ENCODE measurements at places on chromosomes 16 and 17.

- no peak for DNase-seq
These were observed 66.4 kb downstream of the CDK5R1 start for GRCh38 chr17:32553168-32553567.

GRCh38 chr16:86575754-86576557, 2.4 kb upstream of the FOXL1 start:
- DNase-seq: no peak

DNA sequence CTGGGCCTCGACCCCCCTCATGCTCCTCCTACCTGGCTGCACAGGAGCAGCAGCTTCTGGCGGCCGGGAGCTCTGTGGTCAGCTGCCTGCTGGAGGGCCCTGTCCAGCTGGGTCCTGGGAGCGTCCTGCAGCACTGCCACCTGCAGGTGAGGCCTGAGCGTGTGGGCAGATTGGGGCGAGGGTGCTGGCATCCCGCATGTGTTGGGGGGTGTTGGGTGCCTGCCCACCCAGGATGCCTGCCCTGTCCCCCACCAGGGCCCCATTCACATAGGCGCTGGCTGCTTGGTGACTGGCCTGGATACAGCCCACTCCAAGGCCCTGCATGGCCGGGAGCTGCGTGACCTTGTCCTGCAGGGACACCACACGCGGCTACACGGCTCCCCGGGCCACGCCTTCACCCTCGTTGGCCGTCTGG, 16.5 kb downstream of the FCSK start:
- no peak for DNase-seq

DNA sequence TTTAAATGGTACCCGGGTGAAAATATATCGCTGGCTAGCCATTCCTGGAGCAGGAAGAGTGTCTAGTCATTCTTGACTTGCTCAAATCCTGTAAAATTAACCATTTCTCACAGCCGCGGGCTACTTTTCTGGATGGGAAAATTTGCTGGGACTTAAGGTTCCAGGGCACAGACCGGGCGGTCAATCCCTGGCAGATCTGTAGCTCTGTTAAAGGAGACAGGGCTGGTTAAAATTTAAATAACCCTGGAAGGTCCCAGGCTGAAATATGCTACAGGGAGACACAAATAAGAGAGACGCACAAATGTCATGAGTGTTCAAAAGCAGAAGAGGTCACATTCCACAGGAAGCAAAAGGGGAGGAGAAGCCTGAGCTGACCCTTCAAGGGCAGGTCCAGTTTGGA, 229.6 kb upstream of the HSBP1 start:
- DNase-seq: no peak

All from MM.1S (cell line).